GM04503 (cell line): ENCODE measurements at places on chromosomes 2 and 18.
A peak's percentile ranks its signal among the peaks of the same experiment; 100 is the strongest.

- DNase-seq = peak; percentile 28
Measured at GRCh38 chr2:11697103-11697871, 27.3 kb upstream of the NTSR2 start.

DNA sequence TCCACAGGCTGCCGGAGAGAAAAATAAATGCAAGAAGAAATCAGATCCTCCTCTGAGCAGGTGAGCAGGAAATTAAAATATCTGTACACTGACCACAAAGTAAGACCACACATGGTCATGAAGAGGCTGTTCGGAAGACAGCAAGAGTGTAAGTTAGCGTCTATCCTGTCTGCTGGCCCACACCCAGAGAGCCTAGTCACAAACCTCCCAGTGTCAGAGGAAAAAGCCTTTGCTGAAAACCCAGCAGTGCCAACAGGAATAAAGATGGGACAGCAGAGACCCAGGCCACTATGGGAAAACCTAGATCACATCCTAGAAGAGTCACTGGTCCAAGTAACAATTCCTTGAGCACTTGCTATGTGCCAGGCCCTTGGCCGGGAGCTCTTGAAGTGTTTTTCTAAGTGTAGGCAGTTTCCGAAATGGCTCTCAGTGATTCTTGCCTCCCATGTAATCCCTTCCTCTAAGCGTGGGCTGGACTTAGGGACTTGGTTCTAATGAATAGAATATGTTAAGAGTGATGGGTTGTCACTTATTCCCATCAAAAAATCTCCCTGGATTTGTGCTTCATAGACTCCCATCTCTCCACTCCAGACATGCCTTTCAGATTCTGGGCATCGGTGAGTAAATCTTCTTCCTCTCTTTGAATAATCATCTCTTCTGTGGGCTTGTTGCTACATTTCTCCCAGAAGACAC, 110.9 kb upstream of the PKDCC start:
- no peak for DNase-seq

GRCh38 chr2:42369532-42370229, 8.7 kb upstream of the COX7A2L start:
- no peak for DNase-seq

DNA sequence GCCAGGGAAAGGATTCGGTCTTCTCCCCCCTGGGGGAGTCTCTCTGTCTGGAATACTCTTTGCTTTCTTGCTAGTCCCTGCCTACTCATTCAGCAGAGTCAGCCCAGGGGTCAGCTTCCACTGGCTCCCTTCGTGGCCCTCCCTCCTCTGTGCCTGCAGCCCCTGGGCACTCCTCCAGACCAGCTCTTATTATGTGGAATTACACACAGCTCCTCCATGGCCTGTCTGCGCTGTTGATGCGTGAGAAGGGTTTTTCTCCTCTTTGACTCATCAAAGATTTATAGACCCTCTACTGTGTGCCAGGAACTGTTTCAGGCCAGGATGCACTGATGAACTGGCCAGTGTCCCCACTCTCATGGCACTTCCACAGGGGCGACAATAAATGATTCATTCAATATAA, 44.4 kb downstream of the ST8SIA5 start:
- peak; percentile 75 for DNase-seq

GRCh38 chr18:42412896-42413295, 457.9 kb downstream of the PIK3C3 start:
- no peak for DNase-seq
